NCI-H510A treated with DMSO at 0.1 percent for 48 hours (cell line): ENCODE measurements at places on chromosomes 5 and 9.
A peak's percentile ranks its signal among the peaks of the same experiment; 100 is the strongest.

- no peak for DNase-seq
These were observed 194.7 kb downstream of the FRMD3 start for GRCh38 chr9:83343366-83343999.

- no peak for DNase-seq
These were observed 212.7 kb upstream of the CD180 start for GRCh38 chr5:67409126-67409777.

DNA sequence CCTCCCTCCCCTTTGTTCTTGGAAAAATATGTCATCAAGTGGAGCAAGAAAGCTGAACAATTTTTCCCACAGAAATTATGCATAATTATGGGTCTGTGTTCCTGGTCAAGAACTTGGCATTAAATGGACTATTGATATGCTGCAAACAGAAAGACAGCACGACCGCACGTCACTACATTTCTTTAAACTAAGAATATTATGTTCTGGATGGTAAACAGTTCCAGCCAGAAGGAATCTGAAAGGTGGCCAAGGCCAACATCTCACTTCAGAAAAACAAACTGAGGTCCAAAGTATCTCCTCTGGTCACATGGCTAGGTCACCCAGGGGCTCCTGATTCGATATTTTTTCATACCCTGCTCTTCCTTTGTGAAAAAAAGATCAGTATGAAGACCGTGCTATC is 173.3 kb upstream of the GAS1 start:
- DNase-seq = no peak

DNA sequence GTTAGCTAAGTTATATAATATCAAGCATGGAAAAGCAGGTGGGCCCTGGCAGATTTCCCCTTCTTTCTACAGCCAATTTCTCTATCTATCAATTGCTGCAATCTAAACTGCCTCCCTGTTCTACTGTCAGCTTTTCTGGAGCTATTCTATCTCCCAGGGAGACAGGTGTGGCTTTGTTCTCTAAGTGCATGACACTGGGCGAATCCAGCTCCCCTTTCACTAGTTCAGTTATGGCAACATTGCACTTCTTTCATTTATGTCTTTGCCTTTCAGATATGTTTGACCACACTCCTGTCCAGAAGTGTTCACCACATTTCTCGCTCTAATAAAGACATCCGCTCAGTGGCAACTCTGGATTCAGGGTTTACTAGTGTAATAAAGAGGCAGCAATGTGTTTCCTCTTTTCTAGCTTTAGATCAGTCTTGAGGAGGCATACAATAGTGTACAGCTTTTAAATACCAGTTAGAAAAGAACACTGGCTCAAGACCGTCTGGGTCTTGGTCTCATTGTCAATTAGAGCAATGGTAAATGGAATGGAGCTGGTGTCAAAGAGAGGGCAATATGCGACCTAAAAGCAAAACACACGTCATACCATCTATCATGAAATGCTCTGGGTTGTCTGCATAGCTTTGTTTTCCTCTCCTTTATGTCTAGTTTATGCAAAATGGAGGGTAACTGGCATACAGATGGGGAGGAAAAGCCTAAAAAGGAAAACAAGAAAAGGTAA is 197.0 kb downstream of the SLF1 start:
- DNase-seq = peak; percentile 3

DNA sequence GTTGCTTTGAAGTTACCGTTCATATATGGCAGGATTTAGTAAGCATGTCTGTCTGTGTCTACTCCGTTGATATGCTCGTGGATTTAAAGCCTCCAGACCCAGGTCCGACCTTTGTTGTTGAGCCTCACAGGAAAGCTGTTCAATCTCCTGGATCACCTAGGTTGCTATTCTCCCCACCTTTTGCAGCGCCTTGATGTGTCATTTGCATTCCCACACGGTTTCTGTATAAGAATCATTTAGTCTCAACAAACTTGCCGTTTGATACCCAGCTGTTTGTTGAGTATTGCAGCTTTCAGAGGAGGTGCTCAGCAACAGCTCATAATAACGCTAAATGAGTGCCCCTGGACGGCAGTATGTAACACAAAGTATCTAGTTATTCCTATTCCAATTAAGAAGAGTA is 1.2 kb upstream of the ADGRV1 start:
- DNase-seq = peak; percentile 63
